Pancreas (tissue), 10 donors: ENCODE measurements at places on chromosomes 2 and 18.

DNA sequence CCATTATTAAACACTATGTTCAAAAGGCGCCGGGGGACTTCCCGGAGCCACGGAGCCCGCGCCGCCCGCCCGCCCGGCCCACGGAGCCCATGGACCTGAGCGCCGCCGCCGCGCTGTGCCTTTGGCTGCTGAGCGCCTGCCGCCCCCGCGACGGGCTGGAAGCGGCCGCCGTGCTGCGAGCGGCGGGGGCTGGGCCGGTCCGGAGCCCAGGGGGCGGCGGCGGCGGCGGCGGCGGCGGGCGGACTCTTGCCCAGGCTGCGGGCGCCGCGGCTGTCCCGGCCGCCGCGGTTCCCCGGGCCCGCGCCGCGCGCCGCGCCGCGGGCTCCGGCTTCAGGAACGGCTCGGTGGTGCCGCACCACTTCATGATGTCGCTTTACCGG, 197 bp downstream of the GDF7 start:
- no peak for DNase-seq

DNA sequence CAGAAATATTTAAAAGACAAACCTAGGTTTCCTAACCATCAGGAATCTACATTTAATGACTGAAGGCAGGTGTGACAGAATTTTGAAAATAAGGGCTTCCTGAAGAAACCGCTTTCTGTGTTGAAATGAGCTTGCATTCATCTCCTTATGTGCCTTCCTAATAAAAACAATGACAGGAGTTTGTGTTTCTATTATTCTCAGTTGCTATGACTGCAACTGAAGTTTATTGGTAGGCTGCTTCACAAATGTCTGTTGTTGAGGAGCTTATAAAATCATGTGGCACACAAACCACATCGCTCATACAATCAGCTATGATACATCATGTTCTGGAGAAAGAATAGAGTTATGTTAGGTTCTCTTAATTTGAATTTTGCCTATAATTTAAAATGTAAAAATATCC, 362.7 kb upstream of the SLC8A1 start:
- no peak for DNase-seq

- DNase-seq = no peak
Measured at GRCh38 chr2:108541451-108541850, 7.2 kb downstream of the LIMS1 start.

GRCh38 chr18:33350256-33350655, 90.3 kb downstream of the CCDC178 start:
- DNase-seq = no peak

- DNase-seq = no peak
Measured at GRCh38 chr18:8662560-8663255, 42.6 kb upstream of the MTCL1 start.

GRCh38 chr2:237403024-237403882, 10.7 kb downstream of the COL6A3 start:
- DNase-seq = no peak

DNA sequence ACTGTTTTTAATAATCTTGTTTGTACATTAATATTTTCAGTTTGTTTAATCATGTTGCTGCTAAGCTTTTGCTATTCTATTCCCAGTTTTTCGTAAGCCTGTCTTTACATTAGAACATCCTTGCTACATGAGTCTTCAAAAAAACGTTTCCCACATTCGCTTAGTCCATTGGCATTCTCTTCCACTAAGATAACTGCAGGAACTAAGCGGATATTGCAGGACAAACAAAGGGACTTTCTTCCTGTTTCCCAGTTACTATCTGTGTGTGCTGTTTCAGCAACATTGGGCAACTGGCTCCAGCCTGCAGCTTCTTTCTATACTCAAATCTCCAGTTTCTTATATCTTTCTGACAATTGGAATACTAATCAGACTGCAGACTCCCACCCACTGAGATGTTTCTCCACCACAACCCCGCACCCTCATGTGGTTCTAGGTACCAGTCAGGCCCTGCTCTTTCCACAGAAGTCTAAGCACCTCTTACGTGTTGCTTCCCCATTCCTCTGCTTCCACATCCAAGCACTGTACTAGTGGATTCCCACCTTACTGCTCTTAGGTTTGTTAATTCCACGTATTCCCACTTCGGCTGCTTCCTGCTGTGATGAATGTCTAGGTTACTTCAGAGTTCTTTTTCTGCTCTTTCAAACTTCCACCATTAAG, 420.3 kb downstream of the LRRTM4 start:
- DNase-seq = no peak

DNA sequence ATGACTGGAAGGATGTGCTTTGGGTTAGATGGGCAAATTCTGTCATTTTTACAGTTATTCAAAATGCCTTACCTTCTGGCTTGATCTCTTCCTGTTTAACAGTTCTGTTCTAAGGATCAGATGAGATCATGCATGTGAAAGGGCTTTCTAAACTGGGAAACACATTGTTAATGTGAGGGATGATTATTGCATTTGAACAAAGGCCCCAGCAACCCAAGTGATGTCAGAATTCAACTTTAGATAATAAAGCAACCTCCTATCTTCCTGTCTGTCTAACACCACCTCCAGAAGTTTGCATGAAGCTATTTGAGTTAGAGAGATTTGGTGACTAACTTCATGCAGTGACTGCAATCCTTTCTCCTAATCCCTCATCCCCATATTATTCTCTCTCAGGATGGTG, 77.8 kb upstream of the B3GNT2 start:
- DNase-seq = no peak

DNA sequence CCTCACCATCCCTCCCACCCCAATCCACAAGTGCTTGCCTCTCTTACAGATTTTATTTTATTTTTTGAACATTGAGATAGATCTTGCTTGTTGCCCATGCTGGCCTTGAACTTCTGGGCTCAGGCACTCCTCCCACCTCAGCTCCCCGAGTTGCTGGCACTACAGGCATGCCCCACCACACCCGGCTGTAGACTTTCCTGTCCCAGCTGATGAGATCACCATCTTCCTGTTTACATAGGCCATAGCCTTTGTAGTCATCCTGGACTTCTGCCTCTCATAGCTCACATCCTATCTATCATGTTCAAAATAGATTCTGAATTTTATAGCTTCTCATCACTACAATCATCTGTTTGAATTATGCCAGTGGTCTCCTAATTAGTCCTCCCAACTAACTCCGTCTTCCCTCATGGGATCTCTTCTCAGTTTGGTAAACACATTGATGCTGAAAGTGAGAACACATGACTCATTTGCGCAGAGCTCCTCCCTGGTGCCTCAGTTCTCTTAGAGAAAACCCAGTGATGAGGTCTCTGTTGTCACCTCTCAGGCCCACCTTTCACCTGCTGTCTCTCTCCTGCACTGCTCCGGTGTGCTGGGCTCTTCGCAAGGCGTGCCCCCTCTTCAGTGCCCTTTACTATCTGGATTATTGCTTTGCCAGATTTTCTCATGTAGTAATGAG, 243.0 kb downstream of the ZNF407 start:
- DNase-seq = no peak

GRCh38 chr2:235669983-235670962, 176.4 kb downstream of the AGAP1 start:
- no peak for DNase-seq

DNA sequence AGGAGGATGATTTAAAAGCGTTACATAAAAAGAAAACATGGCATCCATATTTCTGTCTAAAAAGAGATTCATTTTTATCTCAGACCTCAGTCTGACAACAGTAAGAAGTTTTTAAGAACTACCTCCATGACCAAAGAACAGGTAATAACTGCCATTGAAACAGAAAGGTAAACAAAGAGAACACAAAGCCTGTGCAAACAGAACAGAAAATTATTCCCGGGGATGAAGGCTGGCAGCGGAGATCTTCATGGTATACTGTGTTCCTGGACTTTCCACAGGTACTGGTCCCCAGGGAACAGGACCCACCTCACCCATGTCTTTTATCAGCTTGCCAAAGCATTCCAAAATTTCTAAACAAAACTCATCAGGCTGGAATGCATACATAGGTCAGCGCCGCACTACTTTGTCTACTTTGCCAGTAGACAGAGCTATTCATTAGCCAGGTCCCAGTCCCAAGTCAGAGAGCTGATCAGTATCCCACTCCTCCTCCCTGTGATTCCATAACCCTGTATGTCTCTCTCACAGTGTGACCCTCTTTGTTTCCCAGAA, 277.3 kb downstream of the MBD2 start:
- no peak for DNase-seq

DNA sequence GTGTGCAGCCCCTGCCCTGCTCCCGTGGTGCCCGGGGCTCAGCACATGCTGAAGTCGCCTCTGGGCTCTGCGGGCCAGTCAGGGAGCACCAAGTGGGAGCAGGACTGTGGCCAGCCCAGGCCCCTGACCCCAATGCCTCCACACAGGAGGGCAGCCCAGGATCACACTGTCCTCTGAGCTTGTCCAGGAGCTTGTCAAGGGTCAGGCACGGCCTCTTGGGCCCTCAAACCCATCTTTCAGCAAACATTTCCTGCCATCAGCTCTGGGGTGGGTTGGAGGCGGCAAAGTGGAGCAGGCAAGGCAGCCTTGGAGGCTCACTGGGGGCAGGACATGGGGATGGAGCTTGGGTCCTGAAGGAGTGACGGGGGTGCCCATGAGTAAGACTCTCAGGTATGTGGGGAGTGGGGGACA, 10.3 kb downstream of the SNED1 start:
- peak; percentile 8 for DNase-seq

GRCh38 chr2:157480182-157480961, 36.5 kb upstream of the CYTIP start:
- peak; percentile 64 for DNase-seq

GRCh38 chr2:104279646-104280045, 574.3 kb upstream of the POU3F3 start:
- DNase-seq = no peak

DNA sequence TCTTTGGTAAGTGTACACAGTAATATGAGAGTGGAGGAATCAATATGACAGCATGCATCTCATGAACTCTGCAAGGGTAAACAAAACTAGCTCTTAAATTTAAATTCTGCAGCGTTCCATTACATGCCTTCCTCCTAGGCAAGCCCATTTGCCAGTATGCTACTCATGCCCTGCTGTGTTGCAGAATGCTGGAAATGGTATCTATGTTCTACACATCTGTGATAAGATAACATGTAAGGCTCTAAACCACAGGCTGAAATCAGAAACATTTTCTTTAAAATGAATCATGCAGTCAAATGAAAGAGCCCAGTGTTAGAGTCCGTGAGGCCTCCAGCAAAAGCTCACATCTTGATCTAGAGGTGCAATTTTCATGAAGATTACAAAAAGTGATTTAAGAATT, 112.8 kb upstream of the FN1 start:
- DNase-seq = no peak

DNA sequence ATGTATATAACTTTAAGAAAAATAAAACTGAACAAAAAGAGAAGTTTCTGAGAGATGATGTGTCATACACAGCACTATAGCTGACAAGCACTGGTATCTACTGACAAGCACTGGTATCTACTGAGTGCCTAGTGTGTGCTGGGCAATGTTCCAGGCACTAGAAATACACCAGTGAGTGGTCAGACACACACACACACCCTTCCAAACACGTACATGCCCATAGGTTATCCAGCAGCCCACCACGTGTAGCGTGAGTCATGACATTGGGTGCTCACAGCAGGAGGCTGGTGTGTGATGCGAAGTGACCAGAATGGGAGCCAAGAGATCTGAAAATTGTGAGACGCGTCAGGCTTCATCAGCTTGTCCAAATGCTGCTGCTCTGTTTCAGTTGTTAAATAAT, 12.2 kb upstream of the GNAL start:
- no peak for DNase-seq

GRCh38 chr18:55236150-55236931, 277.1 kb upstream of the CCDC68 start:
- no peak for DNase-seq

DNA sequence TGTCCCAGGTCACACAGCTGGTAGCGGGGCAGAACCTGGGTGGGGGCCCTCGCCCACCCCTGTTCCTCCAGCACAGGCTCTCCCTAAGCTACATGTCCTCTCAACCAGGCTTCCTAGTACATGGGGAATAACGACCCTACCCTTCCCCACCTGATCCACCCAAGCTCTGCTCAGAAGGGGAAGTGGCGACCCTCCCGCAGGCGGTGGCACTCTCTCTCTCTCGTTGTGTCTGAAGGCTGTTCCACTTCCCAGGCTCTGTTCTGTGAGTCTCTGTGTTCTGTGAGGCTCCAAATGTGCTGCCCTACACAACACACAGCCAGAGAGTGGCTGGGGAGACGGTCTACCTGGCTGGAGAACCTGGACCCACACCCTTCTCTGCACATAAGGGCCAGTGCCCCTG, 135.8 kb downstream of the COPS8 start:
- DNase-seq = no peak

GRCh38 chr2:20042531-20042930, 8.9 kb downstream of the LAPTM4A start:
- no peak for DNase-seq

DNA sequence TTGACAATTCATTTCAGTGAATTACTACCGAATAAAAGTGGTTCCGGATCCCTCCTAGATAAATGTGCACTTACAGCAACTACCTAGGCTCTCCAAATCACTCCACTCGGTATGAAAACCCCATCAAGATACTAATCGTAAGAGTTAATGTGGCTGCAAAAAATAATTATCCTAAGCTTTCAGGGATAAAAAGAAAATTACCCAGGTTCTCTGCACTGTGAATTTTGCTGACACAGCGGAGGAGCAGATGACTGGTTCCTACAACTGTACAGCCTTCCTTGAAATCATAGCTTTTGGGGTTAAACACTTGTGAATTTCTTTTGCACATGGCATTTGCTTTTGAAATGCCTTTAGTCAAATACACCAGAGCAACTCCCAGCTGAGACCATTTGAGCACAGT, 104.7 kb downstream of the CD226 start:
- DNase-seq = no peak

- DNase-seq = no peak
Measured at GRCh38 chr2:64718250-64718885, 64.7 kb upstream of the SERTAD2 start.

- DNase-seq = no peak
Measured at GRCh38 chr2:233081731-233082221, 21.6 kb downstream of the INPP5D start.

DNA sequence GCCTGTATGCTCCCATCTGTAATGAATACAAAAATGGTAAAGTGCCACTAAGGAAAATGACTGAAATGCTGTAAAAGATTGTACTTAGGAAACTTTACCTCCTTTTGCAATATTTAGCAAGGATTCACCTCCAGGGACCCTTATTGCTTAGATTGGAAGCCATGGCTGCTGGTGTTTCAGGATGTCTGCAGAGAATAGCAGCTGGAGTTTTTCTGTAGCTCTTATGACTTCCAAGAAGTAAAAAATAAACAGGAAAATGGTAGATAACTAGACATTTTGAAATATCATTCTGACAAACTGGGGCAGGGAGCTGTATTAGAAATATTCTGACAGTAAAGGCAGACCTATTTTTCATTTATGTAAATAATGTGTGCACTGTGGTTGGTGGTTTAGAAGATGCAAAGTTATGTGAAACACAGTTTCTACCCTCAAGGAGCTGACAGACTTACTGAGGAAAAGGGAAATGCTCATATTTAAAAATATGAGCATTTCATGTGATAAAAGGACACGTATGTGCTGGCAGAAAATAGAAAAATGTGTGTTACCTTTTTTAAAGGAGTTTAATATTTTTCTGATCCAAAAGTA, 224.9 kb upstream of the BOD1L2 start:
- DNase-seq = no peak

DNA sequence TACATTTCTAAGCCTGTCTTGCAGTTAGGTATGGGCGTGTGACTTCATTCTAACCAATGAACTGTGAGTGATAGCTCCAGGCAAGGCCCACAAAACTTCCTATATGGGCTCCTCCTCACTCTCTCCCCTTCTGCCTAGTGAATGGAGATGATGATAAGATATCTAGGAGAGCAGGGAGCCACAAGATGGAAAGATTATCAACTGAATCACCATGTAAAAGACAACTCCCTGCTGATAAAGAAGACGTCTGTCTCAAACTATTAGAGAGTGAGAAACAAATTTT, 237.1 kb downstream of the GPD2 start:
- no peak for DNase-seq
